ENCODE measurements at places on chromosomes 13 and 19.

GRCh38 chr19:19379527-19379926 is 25.9 kb upstream of the GATAD2A start:
- DNase-seq, result no peak

- DNase-seq, result no peak
Measured at GRCh38 chr13:32010136-32010535, 21.4 kb upstream of the FRY start.

DNA sequence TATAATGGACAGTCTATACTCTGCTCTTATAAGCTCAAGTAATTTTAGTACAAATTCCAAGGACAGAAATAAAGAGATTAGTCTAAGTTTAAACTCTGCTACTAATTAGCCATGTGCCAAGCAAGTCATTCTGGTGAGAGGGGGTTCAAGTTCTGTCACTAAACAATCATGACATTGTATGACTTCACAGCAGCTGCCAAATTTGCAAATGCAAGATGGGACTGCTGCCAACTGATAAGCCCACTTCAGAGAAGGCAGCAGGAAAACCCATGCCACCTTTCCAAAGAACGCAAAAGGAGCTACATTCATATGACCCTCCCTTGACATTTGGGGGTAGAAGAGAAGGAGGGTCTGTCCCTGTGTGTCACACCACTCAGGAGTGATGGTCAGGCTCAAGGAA is 60.7 kb upstream of the RFXAP start:
- no peak for DNase-seq

DNA sequence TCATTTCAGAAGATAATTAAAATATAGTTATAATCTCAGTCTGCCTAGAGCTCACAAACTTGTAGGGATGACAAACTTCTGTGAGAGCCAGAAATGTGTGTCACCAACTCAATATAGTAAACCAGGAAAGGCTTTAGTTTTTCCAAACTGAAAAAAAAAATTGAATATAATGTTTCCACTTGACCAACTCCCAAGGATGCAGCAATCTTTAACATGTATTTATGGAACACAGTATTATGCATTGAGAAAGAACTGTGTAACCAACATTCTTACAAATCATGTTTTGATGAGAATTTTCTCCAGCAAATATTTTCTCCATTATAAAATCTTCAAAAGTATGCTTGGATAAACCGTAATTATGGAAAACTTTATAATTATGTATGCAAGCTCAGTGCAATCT is 50.1 kb upstream of the KLF12 start:
- no peak for DNase-seq

GRCh38 chr13:79401259-79402070 is 4.6 kb downstream of the RBM26 start:
- DNase-seq, result no peak

GRCh38 chr13:43991773-43992201 is 112.1 kb downstream of the LACC1 start:
- no peak for DNase-seq
